ENCODE measurements at places on chromosomes 2 and 18.

- no peak for DNase-seq
Observed at GRCh38 chr2:181998041-181998835, 12.6 kb downstream of the PPP1R1C start.

- DNase-seq, result no peak
Observed at GRCh38 chr2:57880446-57880845, 166.2 kb upstream of the VRK2 start.

- no peak for DNase-seq
Observed at GRCh38 chr2:229752970-229753729, 38.8 kb upstream of the DNER start.

- peak; percentile 22 for DNase-seq
Observed at GRCh38 chr2:212154477-212154878, 384.1 kb downstream of the ERBB4 start.

DNA sequence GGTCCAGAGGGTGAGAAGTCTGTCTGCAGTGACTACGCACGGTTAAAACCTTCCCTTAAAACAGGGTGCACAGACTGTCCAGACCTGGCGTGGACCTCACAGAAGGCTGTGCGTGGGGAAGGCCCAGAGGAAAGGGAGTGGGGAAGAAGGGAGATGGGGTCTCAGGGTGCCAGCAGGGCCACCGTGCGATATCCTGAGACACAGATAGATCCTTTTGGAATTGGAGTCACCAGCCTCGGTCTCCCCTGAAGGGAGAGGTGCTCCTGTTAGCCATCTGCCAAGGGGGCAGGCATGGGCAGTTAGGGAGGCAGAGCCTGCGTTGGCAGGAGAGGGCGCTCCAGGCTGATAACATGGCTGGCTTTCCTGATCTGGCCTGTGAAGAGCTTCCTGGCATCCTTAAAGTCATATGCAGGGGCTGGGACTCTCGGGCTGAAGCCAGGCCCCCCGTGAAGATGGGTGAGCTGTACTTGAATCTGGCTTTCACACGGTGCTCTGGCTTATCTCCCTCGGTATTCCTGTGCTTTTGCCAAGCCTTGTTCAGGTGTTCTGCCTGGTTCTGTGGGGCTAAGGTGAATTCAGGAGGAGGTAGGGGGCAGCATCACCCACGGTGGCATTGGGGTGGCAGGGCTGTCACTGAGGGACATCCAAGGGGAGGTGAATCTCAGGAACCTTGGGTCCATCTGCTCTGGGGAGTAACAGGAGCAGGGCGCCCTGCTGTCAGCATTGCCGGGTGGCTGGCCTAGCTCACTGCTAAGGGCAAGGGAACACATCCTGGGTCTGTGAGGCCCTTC lies 107.2 kb upstream of the SMAD2 start:
- DNase-seq, result peak; percentile 50

GRCh38 chr2:160257041-160257742 lies 57.1 kb upstream of the ITGB6 start:
- no peak for DNase-seq

- DNase-seq, result no peak
Observed at GRCh38 chr18:35311496-35311895, 21.5 kb upstream of the ZSCAN30 start.

GRCh38 chr2:239178484-239178883 lies 222.3 kb downstream of the HDAC4 start:
- DNase-seq, result no peak

DNA sequence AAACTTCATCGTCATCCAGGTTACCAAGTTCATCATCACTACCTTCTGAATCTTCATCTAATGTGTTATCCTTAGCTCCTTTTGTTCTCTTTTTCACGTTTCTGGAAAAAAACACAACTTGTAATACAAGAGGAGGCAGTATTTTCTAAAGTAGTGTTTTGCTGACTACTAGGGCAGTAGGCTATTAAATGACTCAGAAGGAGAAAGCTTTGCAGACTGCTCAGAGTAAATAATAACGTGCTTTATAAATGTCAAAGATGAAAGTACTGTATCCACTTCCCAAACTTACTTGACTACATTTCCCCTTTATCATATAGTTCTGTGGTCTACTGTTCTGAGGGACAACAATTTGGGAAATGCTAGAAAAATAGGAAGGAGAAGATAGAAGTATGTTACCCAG lies 15.6 kb downstream of the CEBPZOS start:
- no peak for DNase-seq

GRCh38 chr2:147603876-147604275 lies 241.0 kb upstream of the ACVR2A start:
- DNase-seq, result no peak

GRCh38 chr2:54166121-54166773 lies 50.8 kb downstream of the ACYP2 start:
- DNase-seq, result no peak

DNA sequence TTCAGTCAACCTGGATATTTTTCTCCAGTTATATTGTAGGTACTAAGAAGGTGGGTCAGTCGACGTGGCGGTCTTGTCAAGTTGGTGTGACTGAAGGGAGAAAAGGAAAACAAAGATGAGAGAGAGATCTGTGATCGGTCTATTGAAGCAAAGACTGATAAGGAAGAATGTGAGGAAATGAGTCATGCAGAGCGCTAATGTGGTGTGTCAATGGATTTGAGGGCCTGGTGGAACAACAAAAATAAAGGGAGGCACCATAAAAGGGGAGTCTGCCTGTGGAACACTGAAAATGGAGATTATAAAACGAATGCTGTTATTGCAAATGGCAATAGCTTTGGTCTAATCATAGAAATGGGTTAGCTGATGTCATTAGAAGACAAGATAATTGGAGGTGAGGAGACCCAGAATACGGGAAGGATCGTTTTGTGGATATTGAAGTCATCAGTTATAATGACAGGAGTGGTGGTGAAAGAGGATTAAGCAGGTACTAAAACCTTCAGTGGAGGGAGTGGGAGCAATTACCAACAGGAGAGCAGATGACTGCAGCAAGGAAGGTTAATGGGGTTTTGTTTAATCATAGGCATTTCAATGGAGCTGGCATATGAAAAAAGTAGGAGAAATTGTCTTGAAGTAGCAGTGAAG lies 599.1 kb upstream of the FSHR start:
- DNase-seq, result no peak

- no peak for DNase-seq
Observed at GRCh38 chr2:133054297-133054696, 384.3 kb upstream of the LYPD1 start.

- DNase-seq, result no peak
Observed at GRCh38 chr2:158926478-158926948, 41.9 kb upstream of the TANC1 start.

- DNase-seq, result no peak
Observed at GRCh38 chr2:201342923-201343322, 14.2 kb downstream of the FLACC1 start.

- no peak for DNase-seq
Observed at GRCh38 chr2:36336321-36336720, 19.3 kb upstream of the CRIM1 start.

- DNase-seq, result no peak
Observed at GRCh38 chr2:128632501-128632800, 313.8 kb upstream of the HS6ST1 start.

- peak; percentile 23 for DNase-seq
Observed at GRCh38 chr18:65527879-65528633, 222.8 kb upstream of the CDH7 start.

DNA sequence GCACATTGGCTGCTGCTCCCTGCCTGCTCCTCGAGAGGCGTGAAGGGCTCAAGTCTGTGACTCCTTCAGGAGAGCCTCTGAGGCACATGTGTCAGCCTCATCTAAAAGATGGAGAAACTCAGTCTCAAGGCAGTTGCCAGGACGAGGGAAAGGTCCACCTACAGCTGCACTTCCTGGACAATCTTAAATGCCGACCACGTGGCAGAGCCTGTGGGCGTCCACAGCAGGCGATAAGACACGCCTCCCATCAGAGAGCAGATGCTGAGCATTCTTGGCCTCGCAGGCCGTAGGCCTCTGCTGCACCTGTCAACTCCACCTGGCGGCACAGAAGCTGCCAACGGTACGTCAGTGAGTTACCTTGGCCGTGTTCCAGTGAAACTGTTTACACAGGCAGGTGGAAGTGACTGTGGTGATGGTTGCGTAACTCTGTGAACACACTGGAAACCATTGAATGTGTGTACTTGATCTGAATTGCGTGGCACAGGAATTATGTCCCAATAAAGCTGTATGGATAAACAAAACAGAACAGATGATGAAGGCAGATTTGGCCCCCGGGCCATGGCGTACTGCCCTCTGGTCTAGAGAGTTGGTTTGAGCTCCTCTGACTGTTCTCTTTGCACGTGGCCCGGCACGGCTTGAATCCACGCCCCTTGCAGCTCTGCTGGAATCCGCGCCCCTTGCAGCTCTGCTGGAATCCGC lies 114.5 kb downstream of the RNF144A start:
- DNase-seq, result peak; percentile 98

DNA sequence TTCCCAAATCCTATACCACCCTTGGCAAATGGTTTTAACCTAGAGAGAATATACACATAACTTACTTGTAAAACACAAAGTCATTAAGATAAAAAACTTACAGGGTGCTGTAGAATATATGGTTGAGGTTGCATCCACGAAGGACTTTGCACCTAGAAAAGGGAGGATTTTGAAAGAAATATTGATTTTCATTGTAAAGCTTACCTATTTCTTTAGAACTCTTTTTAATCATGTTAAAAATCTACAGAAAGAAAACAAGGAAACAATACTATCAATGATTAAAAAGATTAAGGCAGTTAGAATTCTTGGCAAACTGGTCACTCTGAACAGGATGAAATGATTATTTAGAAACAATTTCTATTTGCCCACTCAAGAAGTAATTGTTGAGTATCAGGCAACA lies 81.1 kb upstream of the ITGB6 start:
- DNase-seq, result no peak

- peak; percentile 14 for DNase-seq
Observed at GRCh38 chr18:37578886-37579513, 13.4 kb upstream of the CELF4 start.

Measured in NCI-H1694 treated with DMSO at 0.1 percent for 48 hours (cell line).